ENCODE measurements at places on chromosomes 4 and X.

- no peaks in the 10 kb centered on the region for H3K36me3 ChIP-seq
- no peaks in the 10 kb centered on the region for H3K4me1 ChIP-seq
- no peaks in the 10 kb centered on the region for H3K27me3 ChIP-seq
- H3K27ac ChIP-seq, result no peak overlapping the region
Observed at GRCh38 chrX:123336666-123337065, 152.6 kb downstream of the GRIA3 start.

- H3K27me3 ChIP-seq, result no peaks in the 10 kb centered on the region
- no peaks in the 10 kb centered on the region for H3K36me3 ChIP-seq
- no peak overlapping the region for H3K4me3 ChIP-seq
- H3K27ac ChIP-seq, result no peak overlapping the region
Observed at GRCh38 chrX:51459125-51459524, 37.3 kb downstream of the NUDT11 start.

GRCh38 chr4:147969573-147970385 is 237.9 kb downstream of the ARHGAP10 start:
- DNase-seq, result no peak
- H3K27ac ChIP-seq, result no peak overlapping the region
- no peaks in the 10 kb centered on the region for H3K27me3 ChIP-seq
- H3K36me3 ChIP-seq, result peaks cover 14% of the 10 kb centered on the region
- no peak overlapping the region for H3K4me3 ChIP-seq
- peaks cover 32% of the 10 kb centered on the region for H3K4me1 ChIP-seq

DNA sequence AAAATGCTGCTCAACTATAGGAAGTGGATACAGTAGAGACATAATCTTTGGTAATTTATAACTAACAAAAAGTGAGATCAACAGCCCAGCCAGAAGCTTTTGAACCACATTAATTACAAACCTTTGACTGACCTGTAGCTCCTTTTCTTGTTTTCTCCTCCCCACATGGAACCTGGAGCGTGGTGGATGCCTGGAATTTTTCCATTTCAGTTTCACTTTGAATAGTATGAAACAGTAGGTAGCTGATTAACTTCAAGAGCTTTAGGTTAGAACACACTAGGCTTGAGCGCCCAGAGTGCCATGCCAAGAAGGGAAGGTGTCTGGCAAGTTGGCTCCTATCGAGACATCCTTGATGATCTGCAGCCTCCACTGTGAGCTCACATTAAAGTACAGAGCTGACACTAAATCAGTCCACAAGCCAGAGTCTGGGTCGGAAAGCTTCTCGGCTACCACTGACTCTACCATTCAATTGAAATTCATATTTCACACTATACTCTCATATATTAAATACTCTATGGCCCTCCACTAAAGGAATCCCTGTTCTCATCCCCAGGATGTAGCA is 143.4 kb downstream of the GLRA2 start:
- no peaks in the 10 kb centered on the region for H3K4me1 ChIP-seq
- no peaks in the 10 kb centered on the region for H3K36me3 ChIP-seq
- H3K27ac ChIP-seq, result no peak overlapping the region
- no peak for DNase-seq
- no peaks in the 10 kb centered on the region for H3K27me3 ChIP-seq

DNA sequence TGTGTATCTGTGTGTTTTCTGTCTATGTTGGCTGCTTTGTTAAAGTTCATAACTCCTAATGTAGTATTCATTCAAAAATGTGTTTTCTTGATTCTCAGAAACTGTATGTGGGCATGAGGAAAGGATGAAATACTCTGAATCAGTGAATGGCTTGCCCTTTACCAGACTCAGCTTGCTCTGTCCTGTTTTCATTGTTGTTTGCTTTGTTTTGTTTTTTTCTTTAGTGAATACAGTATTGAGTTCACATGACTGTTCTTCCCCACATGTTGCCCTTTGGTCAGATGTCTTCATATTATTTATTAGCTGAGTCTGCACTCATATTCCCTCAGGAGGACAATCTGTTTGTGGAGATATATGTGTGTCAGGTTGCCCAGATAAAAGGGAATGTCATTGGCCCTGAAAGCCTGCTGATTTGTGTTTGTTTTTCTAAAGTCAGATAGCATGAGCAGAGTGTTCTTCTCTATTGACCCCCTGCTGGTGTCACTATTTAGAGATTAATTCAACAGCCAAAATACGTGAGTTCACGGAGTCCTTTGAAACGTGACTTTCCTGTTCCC is 1184.4 kb downstream of the RPA4 start:
- H3K4me1 ChIP-seq, result no peaks in the 10 kb centered on the region
- H3K27me3 ChIP-seq, result no peaks in the 10 kb centered on the region
- no peak for DNase-seq
- H3K27ac ChIP-seq, result no peak overlapping the region
- no peak overlapping the region for H3K4me3 ChIP-seq

GRCh38 chr4:119506806-119507205 is 121.8 kb downstream of the PDE5A start:
- no peaks in the 10 kb centered on the region for H3K4me1 ChIP-seq
- no peaks in the 10 kb centered on the region for H3K27me3 ChIP-seq
- peaks cover 29% of the 10 kb centered on the region for H3K36me3 ChIP-seq

DNA sequence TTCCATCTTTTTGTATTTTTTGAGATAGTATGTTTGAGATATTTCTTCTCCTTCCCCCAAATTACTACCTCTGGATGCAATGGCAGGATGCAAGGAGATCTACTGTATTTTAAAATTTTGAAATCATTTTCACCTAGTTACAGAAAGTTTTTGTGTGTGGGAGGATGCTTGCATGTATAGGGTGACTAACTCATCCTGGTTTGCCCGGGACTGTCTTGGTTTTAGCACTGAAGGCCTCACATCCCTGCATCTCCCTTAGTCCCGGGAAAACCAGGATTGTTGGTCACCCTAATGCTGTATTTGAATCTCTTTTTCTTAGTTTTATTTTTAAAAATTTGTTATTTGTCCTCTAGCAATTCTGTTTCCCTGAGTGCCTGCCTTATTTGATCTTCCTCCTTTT is 12.1 kb downstream of the SUPT20HL2 start:
- no peaks in the 10 kb centered on the region for H3K27me3 ChIP-seq
- H3K27ac ChIP-seq, result no peak overlapping the region
- H3K4me1 ChIP-seq, result no peaks in the 10 kb centered on the region
- DNase-seq, result no peak

- H3K27ac ChIP-seq, result no peak overlapping the region
- no peaks in the 10 kb centered on the region for H3K27me3 ChIP-seq
- no peak overlapping the region for H3K4me3 ChIP-seq
- H3K4me1 ChIP-seq, result no peaks in the 10 kb centered on the region
- no peak for DNase-seq
Observed at GRCh38 chr4:150569384-150569987, 12.5 kb upstream of the MAB21L2 start.

DNA sequence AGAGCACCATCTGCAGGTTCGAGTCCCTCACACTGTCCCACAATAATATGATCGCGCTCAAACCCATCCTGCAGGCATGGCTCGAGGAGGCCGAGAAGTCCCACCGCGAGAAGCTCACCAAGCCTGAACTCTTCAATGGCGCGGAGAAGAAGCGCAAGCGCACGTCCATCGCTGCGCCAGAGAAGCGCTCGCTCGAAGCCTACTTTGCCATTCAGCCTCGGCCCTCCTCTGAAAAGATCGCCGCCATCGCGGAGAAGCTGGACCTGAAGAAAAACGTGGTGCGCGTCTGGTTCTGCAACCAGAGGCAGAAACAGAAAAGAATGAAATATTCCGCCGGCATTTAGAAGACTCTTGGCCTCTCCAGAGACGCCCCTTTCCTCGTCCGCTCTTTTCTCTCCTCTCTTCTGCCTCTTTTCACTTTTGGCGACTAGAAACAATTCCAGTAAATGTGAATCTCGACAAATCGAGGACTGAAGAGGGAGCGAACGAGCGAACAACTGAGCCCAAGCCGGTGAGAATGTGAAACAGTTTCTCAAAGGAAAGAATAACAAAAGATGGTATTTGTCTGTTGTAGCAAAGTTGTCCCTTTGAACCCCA is 1.9 kb downstream of the POU4F2 start:
- no peak overlapping the region for H3K4me3 ChIP-seq
- peaks cover 15% of the 10 kb centered on the region for H3K4me1 ChIP-seq
- no peak overlapping the region for H3K27ac ChIP-seq
- H3K36me3 ChIP-seq, result no peaks in the 10 kb centered on the region
- no peak for DNase-seq

DNA sequence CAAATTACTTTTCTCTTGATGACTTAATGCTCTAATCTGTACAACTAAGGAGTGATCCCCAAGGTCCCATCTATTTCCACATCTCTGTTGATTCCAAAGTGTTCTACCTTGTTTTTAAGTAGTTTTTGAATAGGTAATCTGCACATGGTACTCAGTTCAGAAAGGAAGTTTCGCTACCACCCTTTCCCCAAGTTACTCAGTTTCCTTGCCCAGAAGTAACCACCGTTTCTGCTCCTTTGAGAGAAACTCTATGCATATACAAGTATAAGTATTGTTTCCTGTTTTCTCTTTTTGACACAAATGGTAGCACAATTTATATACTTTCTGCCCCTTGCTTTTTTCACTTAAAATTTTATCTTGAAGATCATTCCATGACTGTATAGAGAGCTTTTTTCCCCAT is 18.1 kb downstream of the TMEM154 start:
- no peak overlapping the region for H3K4me3 ChIP-seq
- no peaks in the 10 kb centered on the region for H3K27me3 ChIP-seq
- peaks cover 12% of the 10 kb centered on the region for H3K4me1 ChIP-seq
- no peak overlapping the region for H3K27ac ChIP-seq

- H3K27ac ChIP-seq, result peak overlapping the region; percentile 3
- DNase-seq, result no peak
- H3K4me3 ChIP-seq, result no peak overlapping the region
- H3K4me1 ChIP-seq, result no peaks in the 10 kb centered on the region
- no peaks in the 10 kb centered on the region for H3K36me3 ChIP-seq
Observed at GRCh38 chr4:16055873-16056272, 27.9 kb downstream of the PROM1 start.

DNA sequence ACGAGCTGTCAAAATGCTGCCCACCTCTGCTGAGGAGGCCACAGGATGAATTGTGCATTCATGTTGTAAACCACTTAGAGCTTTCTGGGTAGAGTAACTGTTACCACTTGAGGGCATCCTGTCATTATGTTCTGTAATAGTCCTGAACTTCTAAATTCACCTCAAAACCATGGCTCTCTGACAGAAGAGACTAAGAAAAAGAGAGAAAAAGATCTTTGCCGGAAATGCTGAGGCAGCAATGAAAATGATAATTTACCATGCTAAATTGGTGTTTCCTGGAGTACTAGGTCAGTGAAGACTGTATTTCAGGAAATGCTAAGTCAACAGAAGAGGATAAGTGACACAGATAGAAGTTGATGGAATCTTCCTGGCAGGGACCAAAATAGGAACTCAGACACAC is 942.3 kb upstream of the SLIT2 start:
- DNase-seq, result peak; percentile 21
- H3K4me3 ChIP-seq, result no peak overlapping the region
- no peak overlapping the region for H3K27ac ChIP-seq
- H3K4me1 ChIP-seq, result no peaks in the 10 kb centered on the region
- no peaks in the 10 kb centered on the region for H3K36me3 ChIP-seq

DNA sequence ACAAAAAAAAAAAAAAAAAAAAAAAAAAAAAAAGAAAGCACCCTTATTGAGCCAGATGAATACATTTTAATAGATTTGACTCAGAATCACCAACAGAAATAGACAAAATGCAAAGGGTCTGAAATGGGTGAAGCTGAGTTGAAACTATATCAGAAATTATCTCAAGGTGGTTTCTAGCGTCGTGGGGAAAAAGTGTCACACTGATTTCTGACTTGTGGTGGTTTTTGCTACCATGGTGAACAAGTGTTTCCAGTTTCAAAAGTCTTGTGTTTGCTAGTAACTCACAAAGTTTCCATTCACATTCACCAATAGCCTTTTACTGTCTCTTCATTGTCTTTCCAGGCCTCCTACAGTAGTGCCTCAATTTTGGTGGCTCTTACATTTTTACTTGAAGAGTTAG is 135.5 kb downstream of the ARHGAP24 start:
- H3K4me3 ChIP-seq, result no peak overlapping the region
- no peak overlapping the region for H3K27ac ChIP-seq
- H3K4me1 ChIP-seq, result peaks cover 7% of the 10 kb centered on the region
- no peaks in the 10 kb centered on the region for H3K27me3 ChIP-seq
- H3K36me3 ChIP-seq, result no peaks in the 10 kb centered on the region

DNA sequence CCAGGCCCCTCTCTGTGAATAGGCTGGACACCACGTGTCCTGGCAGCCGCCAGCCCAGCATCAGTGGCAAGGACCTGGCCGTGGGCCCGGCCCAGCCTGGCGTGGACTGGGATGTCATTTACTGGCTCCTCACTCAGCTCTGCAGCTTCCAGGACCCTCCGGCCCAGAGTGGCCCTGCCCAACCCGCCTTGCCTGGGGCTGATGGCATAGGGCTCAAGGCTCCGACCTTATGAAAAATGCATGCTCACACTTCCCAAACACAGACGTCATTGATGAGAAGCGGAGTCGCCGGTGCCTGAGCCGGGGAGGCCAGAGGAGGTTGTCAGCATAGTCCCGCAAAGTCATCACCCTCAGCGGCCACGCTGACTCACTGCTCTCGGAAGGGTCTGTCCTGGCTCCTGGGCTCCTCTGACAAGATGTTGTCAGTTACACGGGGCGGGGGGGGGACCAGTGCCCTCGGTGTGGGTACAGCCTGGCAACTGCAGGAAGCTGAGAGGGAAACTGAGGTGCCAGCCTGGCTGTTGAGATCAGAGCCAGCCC is 14.3 kb downstream of the CFAP99 start:
- H3K36me3 ChIP-seq, result no peaks in the 10 kb centered on the region
- H3K4me3 ChIP-seq, result no peak overlapping the region
- no peak for DNase-seq
- no peak overlapping the region for H3K27ac ChIP-seq
- no peaks in the 10 kb centered on the region for H3K27me3 ChIP-seq
- no peaks in the 10 kb centered on the region for H3K4me1 ChIP-seq

- DNase-seq, result peak; percentile 86
- H3K4me1 ChIP-seq, result peaks cover 43% of the 10 kb centered on the region
- no peak overlapping the region for H3K27ac ChIP-seq
- no peaks in the 10 kb centered on the region for H3K27me3 ChIP-seq
- no peaks in the 10 kb centered on the region for H3K36me3 ChIP-seq
Observed at GRCh38 chr4:31089815-31090214, 369.6 kb downstream of the PCDH7 start.

- peak overlapping the region; percentile 86 for H3K4me3 ChIP-seq
- DNase-seq, result peak; percentile 45
- H3K27ac ChIP-seq, result peak overlapping the region; percentile 88
- H3K27me3 ChIP-seq, result no peaks in the 10 kb centered on the region
Observed at GRCh38 chr4:152937336-152938236, 1.5 kb downstream of the FHDC1 start.

DNA sequence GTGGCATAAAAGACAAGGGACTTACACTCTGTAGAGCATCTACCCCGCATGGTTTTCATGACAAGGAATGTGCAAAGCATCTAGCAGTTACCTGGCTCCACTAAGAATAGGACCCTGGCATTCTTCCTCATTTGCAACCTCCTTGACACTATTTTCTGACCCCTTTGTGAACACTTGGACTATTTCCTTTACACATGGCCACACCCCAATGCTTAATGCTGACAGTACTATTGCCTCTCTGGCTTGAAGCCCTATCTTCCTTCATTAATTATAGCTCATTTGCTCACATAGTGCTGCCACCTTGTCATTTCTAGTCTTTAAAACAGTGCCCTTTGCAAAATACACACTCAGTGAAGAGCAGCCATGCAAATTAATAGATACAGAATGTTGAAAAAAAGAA is 226.3 kb upstream of the VCX3A start:
- no peaks in the 10 kb centered on the region for H3K27me3 ChIP-seq
- H3K36me3 ChIP-seq, result no peaks in the 10 kb centered on the region
- no peak overlapping the region for H3K4me3 ChIP-seq
- H3K4me1 ChIP-seq, result no peaks in the 10 kb centered on the region
- no peak for DNase-seq
- H3K27ac ChIP-seq, result no peak overlapping the region

- no peak for DNase-seq
- H3K4me3 ChIP-seq, result peak overlapping the region; percentile 10
- no peaks in the 10 kb centered on the region for H3K27me3 ChIP-seq
- H3K4me1 ChIP-seq, result peaks cover 9% of the 10 kb centered on the region
- H3K36me3 ChIP-seq, result peaks cover 27% of the 10 kb centered on the region
Observed at GRCh38 chr4:25330905-25331808, 18.6 kb downstream of the ZCCHC4 start.
